ENCODE measurements at places on chromosomes 11 and 22.

- DNase-seq: no peak
These were observed 95.0 kb downstream of the PDHX start for GRCh38 chr11:35011389-35011788.

DNA sequence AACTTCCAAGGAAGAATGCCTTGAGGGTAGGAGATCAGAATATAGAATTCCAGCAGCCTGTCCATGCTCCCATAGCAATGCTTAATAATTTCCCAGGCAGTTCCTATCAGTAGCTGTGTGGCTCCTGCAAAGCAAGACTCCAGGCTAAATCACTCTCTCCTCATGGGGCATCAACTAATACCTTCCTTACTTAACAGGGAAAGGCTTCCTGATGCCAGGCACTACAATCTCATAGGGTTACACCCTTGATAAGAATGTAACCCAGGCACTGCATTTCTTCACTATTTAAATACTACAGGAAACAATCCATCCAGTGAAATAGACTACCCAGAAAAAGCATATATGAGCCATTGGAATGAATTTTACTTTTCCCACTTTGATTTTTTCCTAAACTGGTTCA lies 615.0 kb upstream of the ARHGAP42 start:
- no peak for DNase-seq

DNA sequence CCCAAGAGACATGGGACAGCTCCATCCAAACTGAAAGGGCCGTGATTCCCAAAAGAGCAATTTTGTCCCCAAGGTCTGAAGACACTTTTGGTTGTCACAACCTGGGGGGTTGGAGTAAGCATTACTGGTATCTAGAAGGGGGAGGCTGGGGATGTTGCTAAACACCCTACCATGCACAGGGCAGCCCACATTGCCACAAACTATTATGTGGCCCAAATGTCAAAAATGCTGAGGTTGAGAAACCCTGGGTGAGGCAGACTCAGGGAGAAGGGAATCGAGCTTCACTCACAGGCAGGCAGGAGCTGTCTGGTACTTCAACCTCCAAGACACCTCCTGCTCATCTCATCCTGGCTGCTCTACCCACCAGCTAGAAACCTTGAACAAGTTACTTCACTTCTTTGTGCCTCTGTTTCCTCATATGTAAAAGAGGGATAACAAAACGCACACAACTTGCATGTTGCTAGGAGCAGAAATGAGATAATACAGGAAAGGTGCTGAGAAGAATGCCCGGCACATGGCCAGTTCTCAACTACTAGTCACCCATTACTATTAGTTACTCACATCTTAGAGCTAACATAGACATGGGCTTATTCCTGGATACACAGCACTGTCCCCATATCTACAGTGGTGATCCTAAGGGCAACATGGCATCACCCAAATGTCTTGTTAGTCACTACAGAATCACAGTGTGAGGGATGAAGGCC lies 8.8 kb downstream of the SERPIND1 start:
- DNase-seq: no peak

- DNase-seq: no peak
These were observed 8.2 kb downstream of the NAP1L4 start for GRCh38 chr11:2983908-2984307.

DNA sequence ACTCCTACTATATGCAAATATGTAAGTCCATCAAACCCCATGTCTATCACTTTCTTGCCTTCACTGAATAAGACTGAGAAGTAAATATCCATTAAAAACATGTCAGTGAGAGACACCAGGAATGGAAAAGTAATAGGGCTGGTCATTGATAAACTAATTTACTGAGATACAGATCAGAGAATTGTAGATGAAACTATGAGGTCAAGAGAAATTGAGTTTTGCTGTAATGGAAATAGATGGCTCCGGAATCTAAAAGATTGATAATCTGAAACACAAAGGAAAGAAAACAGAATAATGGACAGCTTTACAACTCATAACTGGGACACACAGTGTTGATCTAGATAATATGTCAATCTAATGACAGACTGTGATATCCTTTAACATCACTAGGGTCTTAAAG lies 1018.3 kb upstream of the RAG2 start:
- no peak for DNase-seq

- no peak for DNase-seq
These were observed 1.1 kb downstream of the MLC1 start for GRCh38 chr22:50084080-50084477.

- DNase-seq: no peak
These were observed 3.6 kb downstream of the MMP1 start for GRCh38 chr11:102794382-102794781.

DNA sequence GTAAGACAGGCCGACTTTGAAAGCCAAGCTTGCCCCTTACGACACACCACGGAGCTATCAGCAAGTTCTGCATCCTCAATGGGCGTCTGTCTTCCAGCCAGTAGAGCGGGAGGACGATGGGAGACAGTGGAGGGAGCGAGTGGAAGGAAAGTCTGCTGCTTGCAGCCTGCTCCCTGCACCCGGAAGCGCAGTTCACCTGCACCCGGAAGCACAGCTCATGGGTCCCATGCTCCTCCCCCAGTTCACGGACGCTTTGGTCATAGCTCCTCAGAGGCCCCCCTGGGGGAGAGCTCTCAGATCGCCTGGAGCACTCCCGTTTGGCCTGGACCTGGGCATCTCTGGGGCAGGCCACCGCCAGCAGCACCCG lies 51.3 kb downstream of the FBLN1 start:
- DNase-seq: no peak

GRCh38 chr11:63993993-63994392 lies 7.8 kb downstream of the OTUB1 start:
- no peak for DNase-seq

GRCh38 chr11:129747071-129747470 lies 68.6 kb upstream of the TMEM45B start:
- no peak for DNase-seq

- no peak for DNase-seq
These were observed 26.3 kb downstream of the OPCML start for GRCh38 chr11:133506023-133506422.

DNA sequence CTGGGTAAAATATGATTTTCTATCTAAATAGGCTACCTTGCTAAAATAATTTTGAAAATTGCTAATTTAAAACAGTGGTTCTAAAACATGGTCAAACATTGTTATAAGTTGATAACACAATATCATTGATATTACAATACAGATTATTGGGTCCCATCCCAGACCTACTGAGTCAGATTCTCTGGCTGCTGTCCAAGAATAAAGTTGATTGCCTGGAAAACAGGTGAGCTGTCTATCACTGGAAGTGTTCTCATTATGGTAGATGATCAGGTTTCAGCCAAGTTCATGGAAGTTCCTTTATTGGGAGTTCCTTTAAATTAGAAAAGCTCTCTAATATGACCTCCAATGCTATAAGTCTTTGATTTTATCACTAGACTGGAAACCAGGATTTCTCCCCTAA lies 52.3 kb downstream of the SC5D start:
- DNase-seq: no peak

DNA sequence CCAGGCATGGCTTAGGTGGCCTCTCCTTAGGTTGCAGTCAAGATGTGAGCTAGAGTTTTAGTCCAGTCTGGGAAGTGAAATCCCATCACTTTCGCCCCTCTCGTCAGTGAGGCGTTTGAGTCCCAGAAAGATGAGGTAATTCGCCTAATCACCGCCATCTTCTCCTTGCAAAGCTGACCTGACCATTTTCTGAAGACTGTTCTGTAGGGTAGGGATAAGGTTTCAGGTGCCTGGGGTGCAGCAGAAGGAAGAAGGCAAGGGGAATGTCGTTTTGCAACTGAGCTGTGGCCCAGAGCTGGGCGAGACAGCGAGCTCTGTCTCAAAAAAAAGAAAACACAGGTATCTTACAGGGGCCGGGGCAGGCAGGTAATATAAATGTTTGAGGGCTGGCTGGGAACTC lies 61.7 kb upstream of the CECR2 start:
- no peak for DNase-seq

GRCh38 chr11:45678976-45679375 lies 13.6 kb upstream of the CHST1 start:
- DNase-seq: no peak

- DNase-seq: peak; percentile 53
These were observed 181.8 kb downstream of the UVRAG start for GRCh38 chr11:75996523-75997442.

GRCh38 chr11:69008737-69009440 lies 4.2 kb downstream of the MRGPRF start:
- DNase-seq: peak; percentile 79

- no peak for DNase-seq
These were observed 49.9 kb downstream of the SCUBE1 start for GRCh38 chr22:43293259-43293654.

DNA sequence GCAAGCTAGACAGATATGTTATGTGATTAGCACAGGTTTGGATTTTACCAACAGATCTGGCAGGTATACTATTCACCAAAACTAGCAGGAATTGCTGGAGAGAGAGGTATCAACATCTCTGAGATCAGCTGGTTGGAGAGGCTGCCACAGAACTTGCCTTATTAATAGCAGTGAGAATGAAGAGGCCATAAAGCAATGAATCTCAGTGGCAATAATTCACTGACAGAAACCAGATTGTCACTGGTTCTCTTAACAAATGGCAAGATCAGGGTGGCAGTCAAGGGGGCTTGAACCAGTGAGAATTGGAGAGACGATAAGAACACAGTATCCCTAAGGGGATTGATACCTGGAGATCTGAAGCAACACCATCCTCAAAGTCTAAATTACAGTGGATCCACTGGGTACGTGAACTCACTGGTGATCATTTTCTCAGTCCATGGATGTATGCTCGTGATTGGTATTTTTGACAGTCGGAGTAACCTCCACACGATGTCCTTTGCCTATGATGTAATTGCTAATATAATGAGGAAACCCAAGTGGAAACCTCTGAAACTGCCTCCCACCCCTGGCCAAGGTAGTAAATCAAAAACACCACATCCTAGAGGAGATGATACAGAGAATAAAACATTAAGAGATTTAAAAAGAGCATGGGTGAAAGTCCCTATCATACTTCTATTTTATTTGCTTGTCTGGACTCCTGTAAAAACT lies 17.7 kb upstream of the SLC5A12 start:
- no peak for DNase-seq

- DNase-seq: no peak
These were observed 53.3 kb downstream of the SMIM38 start for GRCh38 chr11:69209038-69209350.

- DNase-seq: no peak
These were observed 13.1 kb upstream of the CENATAC start for GRCh38 chr11:118984825-118985224.

- DNase-seq: no peak
These were observed 59.4 kb upstream of the CHRM4 start for GRCh38 chr11:46450846-46451477.

- no peak for DNase-seq
These were observed 298.9 kb downstream of the BUD13 start for GRCh38 chr11:116473790-116474346.

DNA sequence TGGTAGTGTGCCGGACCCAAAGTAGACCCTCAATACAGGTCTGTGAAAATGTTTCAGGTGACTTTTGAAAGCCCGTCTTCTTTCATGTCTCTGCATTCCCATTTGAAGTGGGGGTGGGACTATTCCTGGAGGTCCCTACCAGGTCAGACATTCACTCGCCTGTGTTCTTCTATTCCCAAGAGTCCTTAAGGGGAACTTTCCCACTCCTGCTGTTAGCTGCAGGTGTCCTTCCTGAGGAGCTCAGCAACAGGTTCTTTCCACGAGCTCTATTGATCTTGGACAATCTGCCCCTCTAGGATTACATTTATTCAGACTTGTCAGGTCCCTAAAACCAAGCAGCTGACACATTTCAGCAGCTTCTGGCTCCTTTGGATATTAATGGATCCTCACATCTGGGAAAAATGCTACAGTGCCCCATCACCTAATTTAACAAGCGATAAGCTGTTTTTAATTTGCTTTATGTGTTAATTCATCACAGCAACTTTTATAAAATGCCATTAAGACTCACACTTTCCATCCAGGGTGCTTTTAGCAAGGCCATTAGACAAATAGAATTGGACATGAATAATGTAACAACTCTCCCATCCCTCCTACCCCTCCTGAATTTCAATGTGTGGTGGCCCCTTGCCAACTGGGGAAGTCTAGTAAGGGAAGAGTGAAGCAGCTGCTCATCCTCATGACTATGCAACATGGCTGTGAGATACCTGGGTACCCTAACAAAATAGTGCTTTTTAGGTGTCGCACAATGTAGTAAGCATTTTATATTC lies 259.5 kb upstream of the CCDC90B start:
- no peak for DNase-seq

DNA sequence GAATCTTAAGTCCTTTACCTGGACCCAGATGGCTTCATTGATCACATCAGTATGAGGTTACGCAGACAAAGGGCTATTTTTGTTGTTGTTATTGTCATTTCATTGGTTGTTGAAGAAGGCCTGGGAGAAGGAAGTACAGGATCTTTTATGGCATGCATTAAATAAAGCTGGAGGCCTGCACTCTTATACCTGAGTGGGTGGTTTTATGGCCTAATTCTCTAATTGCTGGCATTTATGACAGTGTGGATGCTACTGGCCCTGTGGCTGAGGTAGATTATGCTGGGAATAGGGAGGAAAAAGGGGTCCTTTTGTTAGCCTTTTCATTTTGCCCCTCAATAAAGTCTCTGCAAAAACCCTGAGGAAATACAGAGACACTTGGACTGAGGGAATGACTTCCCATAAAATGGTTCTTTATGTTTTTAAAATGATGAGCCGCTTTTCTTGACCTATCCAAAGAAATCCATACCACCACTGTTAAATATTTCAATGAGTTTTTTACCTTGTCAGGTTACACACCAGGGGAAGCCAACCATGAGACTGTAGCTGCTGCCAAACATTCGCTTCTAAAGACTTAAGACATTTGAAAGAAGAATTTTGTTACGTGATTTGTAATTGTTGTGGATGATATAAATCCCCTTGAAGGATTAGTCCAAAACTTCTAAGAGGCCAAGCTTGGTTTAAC lies 6.8 kb downstream of the KMT2A start:
- DNase-seq: no peak

GRCh38 chr22:24416611-24417010 lies 10.8 kb upstream of the ADORA2A start:
- no peak for DNase-seq
